Activated naive CD4-positive, alpha-beta T cell (primary cell): ENCODE measurements at places on chromosomes 2 and 18.

- no peak for DNase-seq
Measured at GRCh38 chr2:30266051-30266621, 34.8 kb downstream of the LBH start.

DNA sequence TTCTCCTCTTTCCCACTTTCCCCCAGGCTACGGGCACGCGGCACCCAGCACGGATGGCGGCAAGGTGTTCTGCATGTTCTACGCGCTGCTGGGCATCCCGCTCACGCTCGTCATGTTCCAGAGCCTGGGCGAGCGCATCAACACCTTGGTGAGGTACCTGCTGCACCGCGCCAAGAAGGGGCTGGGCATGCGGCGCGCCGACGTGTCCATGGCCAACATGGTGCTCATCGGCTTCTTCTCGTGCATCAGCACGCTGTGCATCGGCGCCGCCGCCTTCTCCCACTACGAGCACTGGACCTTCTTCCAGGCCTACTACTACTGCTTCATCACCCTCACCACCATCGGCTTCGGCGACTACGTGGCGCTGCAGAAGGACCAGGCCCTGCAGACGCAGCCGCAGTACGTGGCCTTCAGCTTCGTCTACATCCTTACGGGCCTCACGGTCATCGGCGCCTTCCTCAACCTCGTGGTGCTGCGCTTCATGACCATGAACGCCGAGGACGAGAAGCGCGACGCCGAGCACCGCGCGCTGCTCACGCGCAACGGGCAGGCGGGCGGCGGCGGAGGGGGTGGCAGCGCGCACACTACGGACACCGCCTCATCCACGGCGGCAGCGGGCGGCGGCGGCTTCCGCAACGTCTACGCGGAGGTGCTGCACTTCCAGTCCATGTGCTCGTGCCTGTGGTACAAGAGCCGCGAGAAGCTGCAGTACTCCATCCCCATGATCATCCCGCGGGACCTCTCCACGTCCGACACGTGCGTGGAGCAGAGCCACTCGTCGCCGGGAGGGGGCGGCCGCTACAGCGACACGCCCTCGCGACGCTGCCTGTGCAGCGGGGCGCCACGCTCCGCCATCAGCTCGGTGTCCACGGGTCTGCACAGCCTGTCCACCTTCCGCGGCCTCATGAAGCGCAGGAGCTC, 35.4 kb downstream of the KCNK3 start:
- DNase-seq = no peak

- DNase-seq = no peak
Measured at GRCh38 chr2:242015108-242016065, 145.9 kb downstream of the RTP5 start.

- DNase-seq = no peak
Measured at GRCh38 chr2:232420463-232421188, 14.0 kb downstream of the ALPG start.

- DNase-seq = no peak
Measured at GRCh38 chr2:86003104-86003503, 102.6 kb downstream of the POLR1A start.

GRCh38 chr2:231886071-231886681, 40.0 kb downstream of the NPPC start:
- no peak for DNase-seq

- DNase-seq = no peak
Measured at GRCh38 chr2:113829761-113830160, 60.1 kb upstream of the ACTR3 start.

DNA sequence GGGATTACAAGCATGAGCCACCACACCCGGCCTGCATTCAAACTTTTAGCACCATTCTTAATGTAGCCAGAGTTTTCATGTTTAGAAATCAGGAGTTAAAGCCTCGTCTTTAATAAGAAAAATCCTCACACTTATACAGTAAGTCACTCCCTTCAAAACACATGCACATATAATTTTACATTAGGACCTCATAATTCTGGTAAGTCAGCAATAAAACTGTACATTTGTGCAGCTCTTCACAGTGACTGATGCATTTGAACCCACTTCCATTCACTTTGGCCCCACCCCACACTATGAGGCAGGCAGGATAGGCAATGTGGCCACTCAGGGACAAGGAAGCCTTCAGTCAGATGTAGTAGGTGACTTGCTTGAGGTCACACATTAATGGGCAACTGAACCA, 141.7 kb upstream of the SIX3 start:
- DNase-seq = no peak

DNA sequence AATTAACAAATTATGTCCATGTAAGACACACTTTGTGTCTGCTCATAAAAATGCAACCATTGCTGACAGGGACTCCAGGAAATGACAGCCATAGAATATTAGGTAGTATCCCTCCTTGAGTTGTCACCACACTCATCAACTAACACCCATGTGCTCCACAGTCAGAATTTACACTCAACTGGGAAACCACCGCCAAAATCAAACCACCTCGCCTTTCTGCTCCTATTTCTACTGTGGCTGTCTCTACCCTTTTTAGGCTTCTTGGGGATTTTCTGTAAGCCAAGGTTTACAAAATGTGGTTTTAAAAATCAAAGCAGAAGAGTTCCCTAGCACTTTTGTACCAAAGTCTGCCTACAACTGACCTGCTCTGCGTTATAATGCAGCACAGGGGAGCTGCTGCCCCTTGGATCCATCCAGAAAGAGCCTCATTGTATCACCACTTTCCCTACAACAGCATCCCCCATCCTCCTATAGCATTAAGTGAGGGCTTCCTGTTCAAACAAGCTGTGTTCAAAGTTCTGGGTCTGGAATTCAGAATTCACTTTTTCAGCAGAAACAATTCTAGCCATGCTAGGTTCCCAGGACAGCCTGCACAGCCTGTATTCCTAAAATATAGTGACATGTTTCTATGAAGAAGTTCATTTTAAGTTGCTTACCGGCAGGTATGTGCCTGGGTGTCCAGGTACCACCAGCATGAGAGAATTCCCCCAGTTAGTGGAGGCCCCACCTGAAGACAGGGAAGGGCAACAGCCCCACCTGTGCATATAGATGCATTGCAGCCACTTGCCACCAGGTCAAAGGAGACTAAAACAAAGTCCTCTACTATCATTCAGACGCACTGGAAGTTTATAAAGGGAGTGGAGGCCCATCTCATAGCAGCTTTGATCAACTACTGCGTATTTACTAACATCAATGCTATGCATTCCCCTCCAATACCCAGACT, 104.3 kb downstream of the MYO5B start:
- no peak for DNase-seq

DNA sequence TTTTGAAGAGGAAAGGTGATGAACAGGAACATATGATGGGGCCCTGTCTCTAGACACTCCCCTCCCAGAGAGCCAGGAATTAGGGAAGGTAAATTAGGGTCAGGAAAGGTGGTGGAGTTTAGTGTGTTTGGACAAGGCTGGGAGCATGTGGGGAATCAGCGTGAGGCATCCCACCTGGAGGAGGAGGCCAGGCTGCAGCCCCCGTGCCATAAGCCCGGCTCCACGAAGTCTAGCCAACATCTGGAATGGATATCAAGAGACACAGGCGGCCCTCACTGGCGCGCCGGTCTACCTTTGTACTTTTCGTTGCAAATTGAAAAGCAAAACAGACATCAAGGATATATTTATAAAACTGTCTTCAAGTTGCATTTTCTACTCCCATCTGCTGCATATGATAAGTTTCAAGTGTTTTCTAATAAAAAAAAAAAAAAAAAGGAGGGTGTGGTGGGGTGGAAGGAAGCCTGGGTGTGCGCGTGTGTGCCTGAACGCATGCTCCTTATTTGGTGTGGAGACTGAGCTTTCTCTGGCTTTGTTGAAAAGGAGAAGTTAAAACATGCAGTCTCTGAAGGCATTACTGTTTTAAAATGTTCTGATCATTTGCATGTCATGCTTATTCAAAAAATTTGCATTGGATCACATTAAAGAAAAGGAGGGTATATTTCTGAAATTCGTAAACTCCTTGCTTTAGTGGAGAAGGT, 546.7 kb upstream of the ID2 start:
- no peak for DNase-seq

DNA sequence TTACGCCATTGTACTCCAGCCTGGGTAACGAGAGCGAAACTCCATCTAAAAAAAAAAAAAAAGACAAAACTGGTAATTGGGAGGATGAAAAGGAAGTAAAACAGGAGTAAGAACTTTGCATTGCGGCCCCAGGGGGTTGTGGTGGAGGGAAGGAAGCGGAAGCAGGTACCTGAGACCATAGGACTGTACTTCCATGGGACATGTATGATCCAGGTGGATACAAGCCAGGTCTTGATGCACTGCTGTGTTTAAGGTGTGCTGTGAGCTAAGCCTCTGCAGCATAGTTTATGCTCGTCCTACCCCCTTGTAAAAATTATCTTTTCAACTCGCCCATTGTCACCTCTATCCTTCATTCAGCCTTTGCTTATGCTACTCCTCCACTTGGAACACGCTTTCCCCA, 23.7 kb downstream of the FBXO36 start:
- DNase-seq = no peak

GRCh38 chr2:101571951-101572350, 97.0 kb upstream of the RFX8 start:
- no peak for DNase-seq

DNA sequence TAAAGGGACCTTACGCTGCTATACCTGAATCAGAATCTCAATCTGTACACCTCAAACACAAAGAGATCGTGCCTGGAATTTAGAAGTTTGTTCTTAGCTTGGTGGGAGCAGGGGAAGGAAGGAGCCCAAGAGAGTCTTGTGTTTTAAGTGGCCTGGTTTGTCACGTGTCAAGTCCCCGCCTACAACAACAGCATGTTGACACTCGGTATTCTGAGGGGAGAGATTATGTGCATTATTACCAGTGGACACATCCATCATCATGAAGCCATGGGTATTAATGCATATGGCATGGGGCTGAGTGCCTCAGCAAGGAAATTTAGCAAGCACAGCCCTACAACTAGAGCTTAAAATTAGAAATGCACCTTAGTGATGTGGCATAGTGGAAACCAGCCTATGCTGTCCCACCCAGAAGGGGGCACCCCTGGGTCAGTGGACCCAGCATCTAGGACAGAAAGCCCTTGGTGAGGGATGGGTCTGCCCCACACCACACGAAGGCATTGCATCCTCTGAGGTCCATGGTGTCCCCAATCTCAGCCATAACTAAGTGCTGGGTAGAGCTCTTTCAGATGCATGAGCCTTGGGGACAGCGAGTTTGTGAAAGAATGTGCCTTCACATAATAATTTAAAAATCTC, 138.7 kb downstream of the MGAT5 start:
- no peak for DNase-seq

- no peak for DNase-seq
Measured at GRCh38 chr2:95232232-95232631, 24.9 kb downstream of the ZNF892 start.
